ENCODE measurements at places on chromosomes 5 and 9. TPM values are rescaled to one million over a fixed set of nuclear protein-coding genes. Genes with fewer than 3 reads are reported as not detected.

GRIN1 gene
- polyA plus RNA-seq: not detected

COL27A1 gene
- not detected for polyA plus RNA-seq

FOXE1 gene
- not detected for polyA plus RNA-seq

PROB1 gene
- 0.32 TPM for polyA plus RNA-seq

PTCD2 gene
- polyA plus RNA-seq: 6.1 TPM

SEMA6A gene
- 0.22 TPM for polyA plus RNA-seq

DEPDC1B gene
- 0.37 TPM for polyA plus RNA-seq

ADRA1B gene
- not detected for polyA plus RNA-seq

BARHL1 gene
- not detected for polyA plus RNA-seq

SUSD1 gene
- 4.7 TPM for polyA plus RNA-seq
